WTC11 (cell line): ENCODE measurements at places on chromosomes 16 and 17.

GRCh38 chr16:714558-715476 lies at the start of gene METRN:
TSS of gene METRN (plus strand) at chr16:715118. CDS start at chr16:715290, 172 bp downstream.
- peak; percentile 93 for DNase-seq

DNA sequence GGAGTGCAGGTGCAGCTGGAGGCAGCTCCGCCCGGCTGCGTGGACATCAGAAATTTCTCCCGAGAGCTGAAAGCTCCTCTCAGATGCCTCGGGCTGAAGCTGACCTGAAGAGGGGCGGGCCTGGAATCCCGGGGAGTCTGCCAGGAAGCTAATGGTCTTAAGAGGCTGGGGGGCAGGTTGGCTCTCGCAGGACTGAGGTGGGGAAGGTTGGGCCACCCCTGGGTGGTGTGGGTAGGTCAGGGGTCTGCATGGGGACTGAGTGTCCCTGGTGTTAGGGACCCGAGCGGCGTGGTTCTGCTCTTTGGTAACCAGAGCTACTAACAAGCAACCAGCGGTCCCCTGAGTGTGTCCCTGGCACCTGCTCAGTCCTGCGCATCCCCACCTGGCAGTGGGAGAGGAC lies 3.5 kb downstream of the CHMP6 start:
- DNase-seq: no peak

GRCh38 chr17:48575673-48576478 lies 2.3 kb downstream of the HOXB4 start:
- no peak for DNase-seq

DNA sequence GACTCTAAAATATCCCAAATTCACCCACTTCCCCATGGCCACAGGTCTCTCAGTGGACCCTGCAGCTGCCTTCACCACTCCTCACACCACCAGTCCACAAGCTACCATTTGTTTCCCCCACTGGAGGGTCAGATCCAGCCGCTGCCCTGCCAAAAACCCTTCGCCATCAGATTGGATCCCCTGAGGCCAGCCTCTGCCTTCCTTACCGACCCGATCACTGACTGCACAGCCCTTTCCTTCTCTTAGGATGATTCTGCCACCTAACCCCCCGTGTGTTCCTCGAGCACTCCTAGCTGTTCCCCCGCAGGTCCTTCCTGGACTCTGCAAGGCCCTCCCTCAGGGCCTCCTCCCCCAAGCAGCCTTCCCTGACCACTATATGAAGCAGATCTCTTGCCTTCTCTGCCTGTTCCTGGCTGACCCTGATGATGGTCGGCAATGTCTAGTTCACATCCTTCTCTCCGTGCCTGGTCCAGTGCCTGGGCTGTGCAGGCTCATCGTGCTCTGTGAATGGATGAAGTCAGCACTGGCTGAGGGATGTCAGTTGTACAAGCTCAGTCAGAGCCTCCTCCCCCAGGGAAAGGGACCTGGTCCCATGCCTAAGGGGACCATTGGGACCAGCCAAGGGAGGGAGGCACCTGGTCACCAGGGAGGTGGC lies 46.0 kb downstream of the CPNE2 start:
- no peak for DNase-seq

DNA sequence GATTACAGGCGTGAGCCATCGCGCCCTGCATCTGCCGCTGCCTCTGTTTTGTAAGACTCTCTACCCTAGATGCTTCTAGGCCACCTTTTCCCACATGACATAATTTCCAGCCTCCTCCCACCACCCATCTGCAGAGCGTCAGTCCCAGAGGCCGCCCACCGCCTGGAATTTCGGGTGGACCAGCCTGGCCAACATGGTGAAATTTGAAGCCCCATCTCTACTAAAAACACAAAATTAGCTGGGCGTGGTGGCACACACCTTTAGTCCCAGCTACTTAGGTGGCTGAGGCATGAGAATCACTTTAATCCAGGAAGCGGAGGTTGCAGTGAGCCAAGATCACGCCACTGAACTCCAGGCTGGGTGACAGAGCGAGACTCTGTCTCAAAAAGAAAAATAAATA lies 5.1 kb upstream of the CIBAR2 start:
- DNase-seq: no peak

- no peak for DNase-seq
Observed at GRCh38 chr16:166375-167121, 770 bp downstream of the HBM start.

GRCh38 chr17:70677783-70678647 lies 508.7 kb downstream of the KCNJ2 start:
- peak; percentile 25 for DNase-seq

GRCh38 chr16:24609740-24610415 lies 70.5 kb downstream of the RBBP6 start:
- peak; percentile 52 for DNase-seq

GRCh38 chr17:47889734-47890529 lies 6.1 kb upstream of the SP2 start:
- peak; percentile 96 for DNase-seq

DNA sequence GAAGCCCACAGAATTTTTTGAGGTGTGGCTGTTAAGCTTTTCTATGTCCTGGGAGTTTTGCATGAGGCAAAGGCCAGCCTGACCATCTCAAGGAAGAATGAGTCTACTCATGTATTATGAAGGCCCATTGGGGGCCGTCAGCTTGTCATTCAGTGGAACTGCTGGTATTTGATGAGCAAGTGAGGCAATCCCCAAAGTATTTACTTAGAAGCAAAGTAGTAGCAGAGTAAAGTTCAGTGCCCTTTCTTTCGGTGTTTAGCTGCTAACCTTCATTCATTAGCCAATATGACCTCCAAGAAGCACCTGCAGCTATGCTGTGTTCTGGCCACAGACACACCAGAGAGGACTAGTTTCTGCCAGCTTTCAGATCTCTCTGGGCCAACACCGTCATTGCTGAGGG lies 80.2 kb downstream of the RPA1 start:
- DNase-seq: no peak

- no peak for DNase-seq
Observed at GRCh38 chr17:82041144-82041814, 3.8 kb upstream of the DCXR start.

DNA sequence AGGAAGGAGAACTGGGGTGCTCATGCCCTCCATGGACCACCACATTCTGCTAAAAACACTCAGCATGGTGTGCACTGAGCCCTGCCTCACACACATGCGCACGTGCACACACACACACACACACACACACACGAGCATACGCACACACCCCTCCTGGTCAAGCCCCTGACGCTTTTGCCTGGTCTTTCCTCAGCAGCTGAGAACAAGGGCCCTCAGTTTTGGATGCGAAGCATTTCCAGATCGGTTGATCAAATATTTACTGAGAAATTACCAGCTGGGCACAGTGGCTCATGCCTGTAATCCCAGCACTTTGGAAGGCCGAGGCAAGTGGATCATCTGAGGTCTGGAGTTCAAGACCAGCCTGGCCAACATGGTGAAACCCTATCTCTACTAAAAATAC lies 20.1 kb upstream of the RAI1 start:
- no peak for DNase-seq

GRCh38 chr16:11182411-11182810 lies 73.6 kb downstream of the SOCS1 start:
- no peak for DNase-seq

- DNase-seq: no peak
Observed at GRCh38 chr17:42697108-42697811, 14.9 kb downstream of the CNTNAP1 start.

DNA sequence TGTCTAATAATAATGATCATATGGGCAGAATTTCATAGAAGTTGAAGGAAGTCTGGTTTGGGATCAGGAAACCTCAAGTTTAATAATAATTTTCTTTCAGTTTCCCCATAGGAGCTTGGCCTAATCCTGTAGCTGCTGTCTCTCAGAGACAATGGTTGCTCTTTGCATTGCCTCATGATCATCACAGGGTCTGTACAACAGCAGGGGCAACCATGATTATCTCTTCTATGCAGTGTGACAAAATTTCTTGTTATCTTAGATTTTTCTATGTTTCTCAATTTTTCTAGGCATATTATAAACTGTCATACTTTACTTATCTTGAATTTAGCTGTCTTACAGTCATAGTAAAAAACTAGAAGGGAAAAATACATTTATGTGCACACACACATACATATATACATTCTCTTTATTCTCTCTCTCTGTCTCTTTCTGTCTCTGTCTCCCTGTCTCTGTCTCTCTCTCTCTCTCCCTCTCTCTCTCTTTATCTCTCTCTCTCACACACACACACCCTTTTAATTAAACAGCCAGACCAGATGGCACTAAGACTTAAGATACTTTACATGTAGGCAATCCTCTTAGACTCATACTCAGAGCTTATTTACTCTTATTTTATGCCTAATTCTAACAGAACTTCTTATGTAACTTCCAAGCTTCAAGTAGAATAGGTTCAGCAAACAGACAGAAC lies 30.5 kb downstream of the SMIM36 start:
- no peak for DNase-seq

DNA sequence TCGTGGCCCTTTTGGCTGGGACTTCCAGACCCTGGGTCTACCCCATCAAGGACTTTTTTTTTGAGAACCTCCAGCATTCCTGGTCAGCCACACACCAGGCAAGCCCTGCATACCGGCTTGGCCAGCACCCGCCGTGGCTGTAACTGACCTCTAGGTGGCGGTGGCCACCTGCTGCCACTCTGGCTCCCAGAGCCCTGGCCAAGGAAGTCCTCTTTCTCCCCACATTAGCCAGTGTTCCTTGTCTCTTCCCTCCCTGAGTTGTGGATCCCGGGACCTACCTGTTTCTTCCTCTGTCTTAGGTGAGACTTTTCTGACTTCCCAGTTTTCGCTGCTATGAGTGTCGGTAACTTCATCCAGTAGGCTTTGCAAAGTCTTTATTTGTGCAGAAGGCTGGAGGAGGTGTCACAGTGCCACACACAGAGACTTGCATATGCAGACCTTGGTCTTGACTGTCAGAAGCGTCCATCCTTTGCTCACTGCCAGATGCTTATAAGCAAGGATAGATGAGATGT lies 348.3 kb downstream of the CPPED1 start:
- DNase-seq: peak; percentile 81

GRCh38 chr16:85683363-85683762 lies 5.4 kb downstream of the GINS2 start:
- no peak for DNase-seq

DNA sequence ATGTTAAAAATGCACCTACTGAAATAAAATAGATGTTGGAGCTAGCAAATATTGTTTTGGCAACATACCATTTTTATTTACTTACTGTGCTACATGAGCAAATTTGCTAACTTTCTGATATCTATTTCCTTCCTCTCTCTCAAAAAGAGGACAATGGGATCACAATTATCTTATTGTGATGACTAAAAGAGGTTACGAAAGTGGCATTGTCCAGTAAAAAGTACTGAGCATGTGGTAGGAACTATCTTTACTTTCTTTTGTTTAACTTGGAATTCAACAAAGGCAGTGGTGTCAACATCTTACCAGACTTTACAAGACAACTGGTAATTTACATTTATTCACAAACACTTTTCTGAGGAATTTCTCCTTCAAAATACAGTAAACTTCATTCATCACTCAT lies 1542.6 kb upstream of the CDH8 start:
- DNase-seq: no peak

DNA sequence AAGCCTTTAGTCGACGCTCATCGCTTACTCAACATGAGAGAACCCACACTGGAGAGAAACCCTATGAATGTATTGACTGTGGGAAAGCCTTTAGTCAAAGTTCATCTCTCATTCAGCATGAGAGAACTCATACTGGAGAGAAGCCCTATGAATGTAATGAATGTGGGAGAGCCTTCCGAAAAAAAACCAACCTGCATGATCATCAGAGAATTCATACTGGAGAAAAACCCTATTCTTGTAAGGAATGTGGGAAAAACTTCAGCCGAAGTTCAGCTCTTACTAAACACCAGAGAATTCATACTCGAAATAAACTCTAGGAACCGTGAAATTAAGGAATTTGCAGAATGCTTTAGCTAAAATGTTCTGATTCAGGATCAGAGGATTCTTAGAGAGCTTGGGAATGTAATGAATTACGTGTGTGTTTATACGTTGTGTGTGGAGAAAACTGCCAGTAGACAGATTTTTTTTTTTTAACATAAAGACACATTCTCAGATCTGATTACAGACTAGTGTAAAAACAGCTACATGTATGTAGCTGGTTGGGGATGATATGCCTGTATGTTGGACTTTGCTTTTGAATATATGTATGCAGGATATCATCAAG lies 25.4 kb downstream of the ZFP90 start:
- no peak for DNase-seq

DNA sequence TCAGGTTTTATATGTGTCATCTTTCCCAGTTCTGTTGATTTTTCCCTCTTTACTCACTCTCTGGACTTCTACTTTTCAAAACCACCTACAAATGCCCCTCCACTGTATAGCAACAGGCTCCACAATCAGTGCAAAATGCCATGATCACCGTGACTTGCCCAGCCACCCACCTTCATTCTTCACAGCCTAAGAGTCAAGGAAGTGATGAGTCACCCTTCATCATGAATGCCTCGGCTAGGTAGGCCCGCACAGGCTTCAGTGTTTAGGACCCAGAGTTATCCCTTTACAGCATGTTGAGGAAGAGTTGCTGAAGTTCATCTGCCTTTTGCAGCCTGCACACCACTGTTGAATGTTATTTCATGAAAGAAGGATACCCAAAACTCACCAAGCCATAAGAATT lies 158.6 kb downstream of the PMP22 start:
- no peak for DNase-seq

DNA sequence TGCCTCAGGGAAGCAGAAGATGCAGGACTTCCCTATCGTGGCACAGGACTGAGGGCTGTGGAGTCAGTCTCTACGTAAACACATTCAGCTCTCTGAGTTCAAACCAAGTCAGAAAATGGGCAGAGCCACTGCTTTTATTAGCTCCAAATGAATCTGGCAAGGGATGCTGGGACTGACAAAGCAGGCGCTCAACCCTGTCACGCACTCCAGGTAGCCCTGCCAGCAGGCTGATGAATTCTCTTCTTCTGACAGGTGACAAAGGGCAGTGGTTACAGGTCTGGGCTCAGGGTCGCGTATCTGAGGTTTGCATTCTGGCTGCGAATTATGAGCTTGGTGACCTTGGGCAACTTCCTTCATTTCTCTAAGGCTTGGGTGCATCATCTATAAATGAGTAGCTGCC lies 9.4 kb downstream of the RPH3AL start:
- DNase-seq: no peak

DNA sequence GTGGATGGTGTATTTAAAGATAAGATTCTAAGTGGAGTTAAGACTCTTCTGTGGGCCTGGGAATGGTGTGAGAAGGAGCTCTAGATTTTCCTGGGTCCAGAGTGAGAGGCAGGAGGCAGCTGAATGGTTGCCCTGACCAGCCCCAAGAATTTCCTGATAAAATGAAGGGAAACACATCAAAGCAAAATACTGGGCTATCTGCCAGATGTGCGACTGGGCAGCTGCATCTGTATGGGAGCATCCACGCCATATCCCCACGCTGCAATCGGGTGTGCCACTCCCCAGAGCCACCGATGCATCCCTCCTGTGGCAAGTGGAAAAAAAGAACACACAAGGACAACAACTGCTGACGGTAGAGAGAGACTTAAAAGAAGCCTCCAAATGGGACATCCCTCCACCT lies 84.3 kb upstream of the COX10 start:
- DNase-seq: no peak

DNA sequence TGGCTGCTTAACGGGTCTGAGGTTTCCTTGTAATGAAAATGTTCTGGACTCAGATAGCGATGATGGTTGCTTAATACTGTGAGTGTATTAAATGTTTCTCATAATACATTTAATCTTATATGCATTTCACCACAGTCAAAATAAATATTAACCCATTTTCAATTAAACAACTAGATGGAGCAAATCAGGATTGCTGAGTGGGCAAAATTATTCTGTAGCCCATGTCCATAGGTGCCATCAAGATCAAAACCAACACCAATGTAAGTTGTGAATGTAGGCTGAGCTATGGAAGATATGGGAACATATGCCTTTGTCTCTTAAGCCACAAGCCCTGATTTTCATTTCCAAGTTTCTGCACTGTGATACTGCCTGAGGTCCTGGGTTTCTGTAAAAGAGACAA lies 572.6 kb upstream of the EEF2KMT start:
- no peak for DNase-seq
